ENCODE measurements at places on chromosomes 11 and 22.
A peak's percentile ranks its signal among the peaks of the same experiment; 100 is the strongest.

DNA sequence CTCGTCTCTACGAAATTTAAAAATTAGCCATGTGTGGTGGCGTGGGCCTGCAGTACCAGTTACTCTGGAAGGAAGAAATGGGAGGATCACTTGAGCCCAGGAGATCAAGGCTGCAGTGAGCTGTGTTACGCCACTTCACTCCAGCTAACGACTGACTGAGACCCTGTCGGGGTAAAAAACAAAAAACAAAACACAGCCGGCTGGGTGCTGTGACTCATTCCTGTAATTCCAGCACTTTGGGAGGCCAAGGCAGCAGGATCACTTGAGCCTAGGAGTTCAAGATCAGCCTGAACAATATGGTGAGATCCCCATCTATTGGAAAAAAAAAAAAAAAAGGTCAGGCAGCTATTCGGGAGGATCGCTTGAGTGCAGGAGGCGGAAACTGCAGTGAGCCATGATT is 2.4 kb downstream of the PAFAH1B2 start:
- no peak for DNase-seq

DNA sequence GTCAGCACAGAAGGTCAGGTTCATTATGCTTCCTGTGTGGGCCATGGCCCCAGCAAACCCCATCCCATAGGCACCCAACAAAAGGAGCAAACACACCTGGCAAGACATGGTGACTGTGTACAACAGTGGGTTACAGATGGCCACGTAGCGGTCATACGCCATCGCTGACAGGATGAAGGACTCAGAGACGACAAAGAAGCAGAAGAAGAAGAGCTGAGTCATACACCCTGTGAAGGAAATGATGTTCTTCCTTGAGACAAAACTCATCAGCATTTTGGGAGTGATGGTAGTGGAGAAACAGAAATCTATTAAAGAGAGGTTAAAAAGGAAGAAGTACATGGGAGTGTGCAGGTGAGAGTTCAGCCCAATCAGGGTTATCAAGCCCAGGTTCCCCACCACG is 309 bp downstream of the OR8B12 start:
- DNase-seq = no peak

GRCh38 chr11:44927174-44927661 is 23.5 kb downstream of the TP53I11 start:
- peak; percentile 83 for DNase-seq

DNA sequence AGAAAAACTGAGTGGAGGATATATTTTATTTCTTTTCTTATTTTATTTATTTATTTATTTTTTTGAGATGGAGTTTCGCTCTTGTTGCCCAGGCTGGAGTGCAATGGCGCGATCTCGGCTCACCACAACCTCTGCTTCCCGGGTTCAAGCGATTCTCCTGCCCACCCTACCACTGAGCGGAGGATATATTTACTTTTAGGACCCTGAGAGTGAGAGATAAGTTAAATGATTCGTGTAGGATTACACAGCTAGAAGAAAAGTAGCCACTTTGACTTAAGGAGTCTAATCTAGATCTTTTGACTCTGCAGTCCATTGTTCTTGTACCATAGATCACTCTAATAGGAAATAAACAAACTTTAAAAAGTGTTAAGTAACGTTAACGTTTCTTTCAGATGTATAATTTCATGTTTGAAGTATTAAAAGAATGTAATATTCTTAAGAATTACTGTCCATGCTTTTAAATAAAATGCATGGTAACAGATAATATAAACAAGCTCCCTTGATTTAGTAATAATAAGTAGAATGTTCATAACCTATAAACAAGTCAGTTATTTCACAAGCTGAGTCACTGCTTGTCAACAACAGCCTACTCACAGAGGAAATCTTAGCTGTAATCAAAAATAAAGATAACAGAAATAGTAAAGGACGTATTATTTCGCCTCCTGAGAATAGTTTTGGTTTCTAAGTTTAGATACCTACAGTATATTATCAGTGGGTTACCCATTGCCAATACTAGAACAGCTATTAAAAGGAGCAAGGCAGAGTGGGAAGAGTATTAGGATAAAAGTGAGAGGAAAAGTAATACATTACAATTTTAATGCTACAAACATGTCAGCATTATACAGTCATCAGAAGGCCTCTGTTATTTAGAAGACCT is 18.6 kb downstream of the USP47 start:
- peak; percentile 9 for DNase-seq

- no peak for DNase-seq
Observed at GRCh38 chr22:22446517-22446916, 62.0 kb downstream of the ZNF280B start.

- DNase-seq = no peak
Observed at GRCh38 chr11:120021978-120022377, 115.9 kb downstream of the TRIM29 start.

- peak; percentile 23 for DNase-seq
Observed at GRCh38 chr22:32411402-32411801, 645 bp downstream of the RTCB start.

- DNase-seq = peak; percentile 37
Observed at GRCh38 chr22:28002181-28002700, 83.2 kb upstream of the PITPNB start.

GRCh38 chr11:47264521-47264920 is 5.4 kb upstream of the MADD start:
- DNase-seq = no peak

GRCh38 chr11:76677458-76677765 is 6.9 kb upstream of the LRRC32 start:
- DNase-seq = peak; percentile 35

- DNase-seq = no peak
Observed at GRCh38 chr22:37162221-37163095, 12.7 kb upstream of the IL2RB start.

GRCh38 chr11:10669258-10670033 is 24.1 kb downstream of the IRAG1 start:
- peak; percentile 73 for DNase-seq

DNA sequence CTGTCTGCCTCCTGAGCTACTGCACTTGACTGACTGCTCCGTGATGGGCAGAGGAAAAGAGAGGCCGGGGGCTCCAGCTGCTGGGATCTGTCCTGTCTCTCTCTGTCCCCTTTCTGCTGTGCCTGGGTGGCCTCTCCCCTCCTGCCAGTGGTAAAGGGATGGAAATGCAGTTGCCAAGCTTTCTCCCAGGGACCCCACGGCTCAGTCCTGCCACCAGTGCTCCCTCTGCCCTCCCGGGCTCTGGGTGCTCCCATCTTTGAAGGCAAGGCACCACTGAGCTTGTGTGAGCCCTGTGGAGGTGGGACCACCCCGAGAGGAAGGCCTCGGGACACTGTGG is 32.0 kb downstream of the NADSYN1 start:
- DNase-seq = no peak

DNA sequence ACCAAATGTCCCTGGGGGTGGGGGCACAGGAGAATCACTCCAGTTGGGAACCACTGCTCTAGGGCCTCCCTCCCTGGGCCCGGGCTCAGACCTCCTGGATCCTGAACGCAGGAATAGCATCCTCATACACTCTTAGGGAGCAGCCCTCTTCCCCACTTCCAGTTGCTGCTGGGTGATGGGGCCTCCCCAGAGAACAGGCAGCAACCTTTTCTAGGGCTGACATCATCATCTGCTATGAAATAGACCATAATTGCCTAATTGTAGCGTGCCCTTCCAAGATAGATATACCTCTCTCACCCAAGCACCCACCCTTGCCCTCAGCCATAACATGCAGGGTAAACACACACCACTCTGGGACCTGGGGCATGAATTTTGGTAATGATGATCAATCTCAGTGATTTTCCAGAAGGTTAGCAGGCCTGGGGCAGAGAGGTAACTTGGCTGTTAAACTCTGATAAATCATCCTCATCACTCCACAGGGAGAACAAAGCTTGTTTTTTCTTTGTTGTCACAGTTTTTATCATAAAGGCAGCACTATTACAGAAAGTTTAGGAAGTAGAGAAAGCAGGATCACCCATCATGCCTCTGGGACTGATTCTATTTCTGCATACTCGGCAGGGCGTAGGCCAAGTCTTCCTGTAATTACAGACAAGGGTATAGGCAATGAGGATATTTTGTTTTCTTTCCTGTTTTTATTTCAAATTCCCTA is 88.3 kb upstream of the PRDM11 start:
- no peak for DNase-seq

DNA sequence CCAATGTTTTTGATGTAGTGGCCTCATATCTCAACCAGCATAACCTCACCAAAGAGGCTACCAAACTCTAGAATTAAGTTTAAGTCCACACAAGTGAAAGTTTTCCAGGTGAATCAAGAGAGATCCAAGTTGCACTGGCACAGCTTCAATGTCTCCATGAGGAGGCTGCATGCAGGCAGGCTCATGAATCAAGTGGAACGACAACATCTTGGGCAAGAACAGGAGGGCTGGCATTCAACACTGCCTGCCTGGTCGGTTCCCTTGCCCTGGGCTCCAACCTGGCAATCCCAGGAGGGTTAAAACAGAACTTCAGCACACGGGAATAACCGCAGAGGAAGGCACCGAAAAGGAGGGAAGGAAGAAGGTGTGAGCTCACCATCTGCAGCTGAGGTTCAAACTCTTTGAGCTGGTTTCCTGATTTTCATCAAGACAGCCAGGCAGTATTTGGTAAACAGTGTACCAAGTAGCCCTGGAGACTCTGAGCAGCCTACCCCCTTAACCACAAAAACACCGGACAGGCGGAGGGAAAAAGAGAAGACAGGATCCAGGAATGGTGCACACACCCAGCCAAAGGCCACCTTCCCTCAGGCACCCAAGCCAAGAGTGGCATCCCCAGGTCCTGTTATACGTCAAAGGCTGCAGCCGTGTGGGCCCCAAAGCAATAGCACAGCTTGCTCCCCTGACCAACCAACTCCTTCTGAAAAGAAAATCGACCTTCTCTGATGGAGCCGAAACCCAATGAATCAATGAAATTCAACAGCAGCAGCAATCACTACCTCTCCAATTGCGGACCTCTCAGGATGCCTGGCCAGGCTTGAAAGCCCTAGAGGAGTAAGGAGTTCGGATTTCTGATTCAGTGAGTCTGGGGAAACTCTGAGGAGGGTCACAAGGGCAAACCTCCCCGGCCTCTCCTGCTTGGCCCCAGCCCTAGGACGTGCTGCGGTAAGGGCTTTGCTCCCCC is 1.3 kb downstream of the PACSIN2 start:
- peak; percentile 25 for DNase-seq

DNA sequence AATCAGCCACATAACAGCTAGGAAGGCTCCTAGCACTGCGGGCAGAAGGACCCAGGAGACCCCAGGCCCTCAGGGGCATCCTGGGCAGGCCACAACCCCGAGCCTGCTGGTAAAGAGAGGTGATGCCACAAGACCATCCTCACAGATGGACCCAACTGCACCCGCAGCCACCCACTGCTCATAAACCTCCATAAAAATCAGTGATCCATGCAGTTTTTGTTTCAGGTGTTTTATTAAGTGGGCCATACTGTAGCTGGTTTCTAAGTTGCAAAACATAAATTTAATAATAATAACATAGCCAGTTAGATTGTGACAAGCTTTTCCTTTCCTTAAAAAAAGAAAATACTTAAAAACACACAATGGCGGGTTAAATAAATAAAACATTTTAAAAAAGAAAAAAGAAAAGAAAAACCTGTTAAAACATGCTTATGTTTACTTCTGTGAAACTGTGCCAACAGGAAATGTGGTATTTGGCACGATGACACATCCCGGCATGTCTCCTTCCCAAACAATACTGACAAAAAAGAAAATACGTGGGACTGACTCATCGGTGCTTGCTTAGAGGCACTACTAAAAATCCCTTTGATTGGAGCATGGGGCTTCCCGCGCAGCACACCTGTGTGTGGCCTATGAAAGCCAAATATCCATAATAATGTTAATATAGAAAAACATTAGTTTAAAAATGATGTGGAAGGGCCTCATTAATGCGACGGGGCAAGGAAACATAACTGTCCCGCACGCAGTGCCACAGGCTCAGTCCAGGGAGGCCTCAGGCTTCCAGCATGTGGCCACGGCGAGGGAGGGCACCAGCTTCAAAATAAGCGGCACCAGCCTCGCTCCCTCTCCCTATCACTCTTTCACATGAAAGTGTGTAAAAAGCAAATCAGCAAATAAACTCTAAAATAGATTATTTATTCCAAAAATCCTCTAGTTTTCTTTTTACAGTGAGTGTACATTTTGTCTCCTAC is 47.5 kb upstream of the SCUBE2 start:
- DNase-seq = peak; percentile 80

GRCh38 chr11:24828938-24829605 is 332.2 kb downstream of the LUZP2 start:
- DNase-seq = no peak

GRCh38 chr11:7160814-7161489 is 72.2 kb downstream of the RBMXL2 start:
- DNase-seq = no peak

GRCh38 chr22:17777717-17778044 is 3.4 kb upstream of the BID start:
- no peak for DNase-seq

Measured in AG20443 (cell line).